Vagina (tissue), 2 donors: ENCODE measurements at places on chromosomes 3 and 15. TPM values are rescaled to one million over a fixed set of nuclear protein-coding genes. Genes with fewer than 3 reads are reported as not detected.

CSNK1G1 gene
- total RNA-seq: 12.8 TPM

MINDY2 gene
- total RNA-seq: 15.5 TPM

ECE2 gene
- 1.7 TPM for total RNA-seq

DNA sequence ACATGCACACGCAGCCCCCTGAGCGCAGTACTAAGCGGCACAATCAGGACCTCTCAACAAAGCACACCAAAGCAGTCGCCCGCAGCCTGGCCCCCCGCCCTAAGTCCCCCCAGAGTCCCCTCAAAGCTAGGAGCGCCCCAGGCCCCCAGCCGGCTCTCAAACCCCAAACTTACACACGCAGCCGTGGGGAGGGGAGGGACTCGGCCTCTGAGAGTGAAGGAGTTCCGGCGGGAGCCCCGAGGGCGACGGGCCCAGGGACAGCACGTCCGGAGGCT lies 5.5 kb downstream of the GATA2 start:
- DNase-seq: no peak
- peak overlapping the region; percentile 95 for H3K27ac ChIP-seq
- no peaks in the 10 kb centered on the region for H3K36me3 ChIP-seq
- no peaks in the 10 kb centered on the region for H3K27me3 ChIP-seq
- peak overlapping the region; percentile 83 for H3K4me3 ChIP-seq
- H3K4me1 ChIP-seq: peaks cover 85% of the 10 kb centered on the region

GRCh38 chr3:18901571-18901970 lies 246.7 kb upstream of the KCNH8 start:
- no peak for DNase-seq
- no peaks in the 10 kb centered on the region for H3K27me3 ChIP-seq
- no peaks in the 10 kb centered on the region for H3K36me3 ChIP-seq
- no peaks in the 10 kb centered on the region for H3K4me1 ChIP-seq
- no peak overlapping the region for H3K4me3 ChIP-seq
- H3K27ac ChIP-seq: no peak overlapping the region

GRCh38 chr3:55486857-55487380 lies at the start of gene WNT5A:
Gene WNT5A (minus strand): TSS chr3:55487306. CDS start chr3:55486985, 321 bp downstream.
- no peaks in the 10 kb centered on the region for H3K27me3 ChIP-seq
- peak within 1 kb of the TSS; percentile 66 for H3K4me3 ChIP-seq
- no peaks in the 10 kb centered on the region for H3K36me3 ChIP-seq
- H3K27ac ChIP-seq: peak within 1 kb of the TSS; percentile 93
- peaks cover 63% of the 10 kb centered on the region for H3K4me1 ChIP-seq

- no peaks in the 10 kb centered on the region for H3K27me3 ChIP-seq
- H3K4me1 ChIP-seq: no peaks in the 10 kb centered on the region
- no peaks in the 10 kb centered on the region for H3K36me3 ChIP-seq
These were observed 46.0 kb downstream of the RPL39L start for GRCh38 chr3:187093320-187093719.

GRCh38 chr3:32421991-32422859 lies 30.6 kb downstream of the CMTM7 start:
- no peak overlapping the region for H3K4me3 ChIP-seq
- peak; percentile 95 for DNase-seq
- no peaks in the 10 kb centered on the region for H3K36me3 ChIP-seq
- H3K27ac ChIP-seq: peak overlapping the region; percentile 38
- peaks cover 33% of the 10 kb centered on the region for H3K4me1 ChIP-seq
